ENCODE measurements at places on chromosomes 2 and 18.

DNA sequence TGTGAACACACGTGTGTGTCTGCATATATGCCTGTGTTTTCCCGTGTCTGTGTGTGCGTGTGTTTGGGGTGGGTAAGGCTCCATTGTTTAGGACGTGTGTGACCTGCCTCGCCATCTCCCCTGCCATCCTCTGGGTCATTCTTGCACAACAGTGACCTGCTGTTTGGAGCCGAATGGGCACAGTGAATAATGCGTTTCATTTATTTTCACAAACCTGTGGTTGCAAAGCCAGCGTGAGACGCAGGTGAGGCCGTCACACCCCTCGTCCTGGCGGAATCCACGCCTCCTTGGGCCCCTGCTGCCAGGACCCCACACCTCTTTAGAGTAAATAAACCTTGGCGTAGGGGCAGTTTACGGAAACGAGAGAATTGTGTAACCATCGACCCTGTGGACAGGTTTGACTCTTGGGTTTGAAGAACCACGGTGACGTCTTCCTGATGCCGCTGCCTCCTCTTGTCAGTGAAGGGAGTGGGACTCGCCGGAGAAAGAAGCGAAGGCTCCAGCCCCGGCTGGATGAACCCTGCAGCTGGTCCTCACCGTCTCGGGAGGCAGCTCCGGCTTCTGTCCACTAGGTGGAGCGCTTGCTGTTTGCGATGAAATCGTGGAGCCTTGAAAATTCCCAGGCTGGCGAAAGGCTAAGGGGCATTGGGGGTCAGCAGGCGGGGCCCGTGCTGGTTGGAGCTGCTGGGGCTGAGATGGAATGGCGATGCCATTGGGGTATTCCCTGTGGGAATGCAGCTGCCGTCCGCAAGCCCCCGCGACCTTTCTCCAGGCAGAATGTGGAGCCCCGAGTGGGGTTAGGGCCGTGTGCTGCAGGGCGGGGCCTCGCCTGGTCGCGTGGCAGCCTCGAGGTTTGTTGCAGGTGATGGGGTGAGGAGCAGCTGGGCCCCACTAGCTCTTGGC lies 81.1 kb downstream of the RTP5 start:
- peak; percentile 95 for DNase-seq

GRCh38 chr2:127707890-127708648 lies 6.8 kb downstream of the SFT2D3 start:
- DNase-seq, result no peak

GRCh38 chr2:22283436-22283835 lies 1101.5 kb upstream of the KLHL29 start:
- no peak for DNase-seq

GRCh38 chr18:63882333-63883141 lies 5.0 kb upstream of the SERPINB2 start:
- DNase-seq, result no peak

DNA sequence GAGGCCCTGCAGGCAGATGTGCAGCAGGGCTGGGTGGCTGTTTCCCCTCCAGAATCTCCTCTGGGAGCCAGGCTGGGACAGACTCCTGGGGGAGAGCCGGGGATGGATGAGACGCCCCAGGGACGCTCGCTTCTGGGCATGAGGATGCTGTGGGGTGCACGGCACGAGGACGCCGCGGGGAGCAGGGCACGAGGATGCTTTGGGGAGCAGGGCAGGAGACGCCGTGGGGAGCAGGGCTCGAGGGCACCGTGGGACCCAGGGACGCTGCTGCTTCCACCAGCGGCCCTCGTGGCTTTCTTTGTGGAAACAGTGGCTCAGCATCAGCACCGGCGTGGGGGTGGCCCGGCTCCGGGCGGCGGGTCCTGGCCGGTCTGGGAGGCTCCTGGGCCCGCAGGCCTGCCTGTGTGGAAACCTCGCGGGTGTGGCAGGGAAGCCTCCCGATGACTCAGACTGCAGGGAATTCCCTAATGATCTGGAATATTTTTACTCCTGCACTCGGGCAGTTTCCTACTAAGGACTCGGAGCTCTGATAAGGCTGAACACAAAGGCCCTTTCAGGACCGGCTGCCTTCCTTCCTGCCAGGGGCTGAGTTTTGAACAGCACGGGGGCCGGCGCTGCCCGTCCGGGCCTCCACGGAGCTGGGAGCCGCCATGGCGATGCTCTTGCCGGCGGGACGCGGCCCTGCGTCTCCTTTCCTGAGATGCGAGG lies 62.6 kb downstream of the NFATC1 start:
- DNase-seq, result peak; percentile 72

GRCh38 chr2:101300164-101300563 lies 8.3 kb downstream of the RNF149 start:
- DNase-seq, result no peak

DNA sequence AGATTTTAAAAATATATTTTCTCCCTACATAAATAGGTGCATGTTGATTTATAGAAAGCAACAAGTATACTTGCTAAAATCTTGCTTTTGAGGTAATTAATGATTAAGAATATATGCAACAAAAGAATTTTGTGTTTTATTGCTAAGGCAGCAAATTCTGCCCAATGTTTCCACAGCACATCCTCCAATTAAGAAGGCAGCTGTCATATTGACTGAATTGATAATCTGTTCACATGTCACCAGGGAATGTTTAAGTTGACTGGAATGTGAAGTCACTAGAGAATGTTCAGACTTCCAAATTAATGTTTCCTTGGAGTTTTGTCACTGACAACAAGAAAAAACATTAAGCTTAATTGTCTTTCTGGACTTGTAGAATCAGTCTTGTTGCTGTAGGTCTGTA lies 1602.7 kb upstream of the SLC39A10 start:
- DNase-seq, result no peak

DNA sequence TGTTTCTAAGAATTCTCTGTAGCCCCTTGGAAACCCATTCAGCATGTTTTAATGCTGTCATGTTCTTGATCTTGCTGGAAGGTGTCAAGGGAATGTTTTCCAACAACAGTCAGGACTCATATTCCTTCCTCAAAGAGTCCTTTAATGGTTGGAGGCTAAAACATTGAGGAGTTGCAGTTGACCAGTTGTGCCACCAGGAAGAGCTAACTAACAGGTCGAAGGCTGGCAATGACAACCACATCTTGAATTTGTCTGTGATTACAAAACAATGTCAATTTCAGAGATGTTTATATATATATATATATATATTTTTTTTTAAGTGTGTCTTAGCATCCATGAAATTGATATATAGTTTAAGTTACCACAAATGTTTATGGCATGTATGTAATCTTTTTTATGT lies 151.5 kb downstream of the INO80D start:
- no peak for DNase-seq

DNA sequence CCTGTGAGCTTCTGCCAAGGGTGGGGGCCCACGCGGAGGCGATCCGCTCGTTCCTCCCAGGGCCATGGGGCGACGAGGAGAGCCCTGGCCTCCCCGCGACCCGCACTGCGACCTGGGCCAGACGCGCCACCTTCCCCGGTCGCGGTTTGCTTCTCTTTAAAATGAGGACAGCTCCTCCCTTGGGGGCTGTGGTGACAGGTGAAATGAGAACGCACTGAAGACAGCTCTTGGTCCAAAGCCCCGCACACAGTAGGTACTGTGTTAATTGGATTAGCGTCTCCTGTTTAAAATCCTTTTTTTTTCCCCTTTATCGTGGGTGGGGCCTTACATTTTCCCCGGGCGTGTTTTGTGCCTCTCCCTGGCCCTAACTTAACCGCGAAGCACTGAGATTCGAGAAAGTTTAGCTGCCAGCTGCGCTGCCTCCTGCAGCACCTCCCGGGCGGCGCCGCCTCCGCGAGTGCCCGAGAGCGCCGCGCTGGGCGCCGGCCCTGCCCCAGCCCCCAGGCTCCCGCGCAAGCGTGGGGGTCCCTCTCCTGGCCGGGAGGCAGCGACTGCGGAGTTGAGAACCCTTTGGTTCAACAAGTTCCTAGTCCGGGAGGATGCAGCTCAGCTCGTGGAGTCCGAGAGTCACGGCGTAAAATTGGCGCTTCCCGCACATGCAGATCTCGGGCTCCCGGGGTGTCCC lies 1.1 kb downstream of the HPCAL1 start:
- DNase-seq, result peak; percentile 41

- DNase-seq, result no peak
These were observed 63.3 kb downstream of the RPIA start for GRCh38 chr2:88754585-88755320.

DNA sequence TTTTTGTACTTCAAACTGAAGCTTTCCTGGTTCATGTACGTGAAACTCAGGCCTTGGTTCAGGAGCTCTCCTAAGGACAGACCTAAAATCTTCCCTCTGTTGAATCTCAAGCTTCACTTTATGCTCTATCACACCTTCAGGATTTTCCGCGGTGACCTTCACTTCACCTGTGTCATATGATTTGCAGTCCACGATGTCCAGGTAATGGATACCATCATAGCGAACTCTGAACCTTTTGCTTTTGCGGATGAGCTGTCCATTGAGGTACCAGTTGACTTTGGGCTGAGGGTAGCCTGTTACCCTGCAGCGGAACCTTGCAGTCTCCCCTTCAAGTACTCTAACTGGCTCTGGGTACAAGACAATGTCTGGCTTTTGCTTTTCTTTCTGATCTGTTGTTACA lies 31.2 kb downstream of the TTN start:
- DNase-seq, result no peak

- DNase-seq, result no peak
These were observed 483 bp downstream of the TRAPPC8 start for GRCh38 chr18:31942291-31942998.

DNA sequence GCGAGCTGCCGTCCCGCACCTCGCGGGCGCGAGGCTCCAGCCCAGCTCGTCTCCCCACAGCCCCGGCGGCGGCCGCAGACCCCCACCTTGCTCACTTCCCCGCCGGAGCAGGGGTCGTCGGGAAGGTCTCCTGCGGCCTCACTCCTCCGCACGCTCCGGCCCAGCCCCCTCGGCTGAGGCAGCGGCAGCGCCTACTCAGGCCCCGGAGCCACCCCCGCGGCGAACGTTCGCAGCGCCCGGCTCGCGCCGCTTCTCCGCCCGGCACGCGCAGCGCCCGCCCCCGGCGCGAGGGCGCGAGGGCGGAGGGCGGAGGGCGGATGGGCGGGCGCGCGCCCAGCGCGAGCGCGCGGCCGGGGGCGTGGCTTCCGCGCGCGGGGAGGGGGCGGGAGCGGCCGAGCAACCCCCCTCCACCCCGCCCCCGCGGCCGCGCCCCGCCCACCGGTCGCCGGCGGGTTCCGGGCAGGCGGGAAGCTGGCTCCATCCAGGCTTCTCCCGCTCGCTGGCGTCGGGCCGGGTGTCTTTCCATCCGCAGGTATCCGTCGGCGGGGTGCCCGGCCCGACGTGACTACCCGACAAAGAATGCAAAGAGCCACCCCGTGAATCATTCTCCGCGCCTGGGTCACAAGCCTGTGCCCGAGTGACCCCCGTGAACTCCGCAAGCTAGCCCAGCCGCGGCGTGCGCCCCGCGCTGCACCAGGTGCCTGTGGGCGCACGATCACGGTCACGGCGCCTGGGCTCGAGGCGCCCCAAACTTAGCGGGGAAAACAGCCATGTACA lies at the start of gene DTNB:
Gene DTNB, minus strand, starts transcription at position 278 of the 777 bp plus-strand sequence. CDS start 20,917 bp downstream, outside the sequence.
- DNase-seq, result peak; percentile 68

GRCh38 chr2:217456016-217456415 lies 546.8 kb downstream of the TNS1 start:
- no peak for DNase-seq

DNA sequence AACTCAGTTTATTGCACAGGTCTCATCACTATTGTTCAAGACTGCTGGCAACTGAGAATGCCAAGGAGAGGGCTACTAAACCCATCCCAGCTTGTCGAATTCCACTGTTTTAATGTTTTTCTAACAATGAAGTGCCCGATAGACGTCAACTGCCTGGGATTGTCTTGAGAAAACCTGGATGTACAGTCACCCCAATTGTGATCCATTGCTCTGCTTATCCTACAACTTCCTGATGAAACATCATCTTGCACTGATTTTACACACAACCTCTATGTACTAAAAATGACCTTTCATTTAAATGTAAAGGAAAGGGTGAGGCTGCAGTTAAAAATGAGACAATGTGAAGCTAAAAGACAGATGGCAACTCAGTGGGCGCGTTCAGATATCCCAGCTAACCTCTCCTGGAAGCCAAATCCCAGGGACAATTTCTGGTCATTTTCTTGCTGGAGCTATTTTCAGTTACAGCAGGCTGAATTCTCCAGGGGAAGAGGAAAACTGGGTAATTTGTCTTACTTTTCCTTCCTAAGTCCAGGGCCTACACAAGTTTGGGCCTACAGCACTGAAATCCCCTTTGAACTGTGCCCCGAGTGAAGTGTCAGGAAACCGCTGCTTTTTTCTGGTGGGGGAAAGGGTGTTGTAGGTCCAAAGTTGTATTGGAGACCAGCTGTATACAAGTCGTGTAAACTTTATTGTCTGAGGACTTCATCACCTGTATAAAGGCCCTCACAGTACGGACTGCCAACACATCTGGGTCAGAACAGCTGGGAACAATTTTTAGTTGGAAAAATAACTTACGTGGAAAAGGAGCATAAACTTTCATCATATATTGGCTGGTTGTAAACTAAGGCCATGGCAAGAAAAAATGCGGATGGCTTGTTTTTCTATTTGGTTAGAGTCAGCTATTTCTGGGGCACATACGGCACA lies 68.9 kb upstream of the LTBP1 start:
- no peak for DNase-seq

DNA sequence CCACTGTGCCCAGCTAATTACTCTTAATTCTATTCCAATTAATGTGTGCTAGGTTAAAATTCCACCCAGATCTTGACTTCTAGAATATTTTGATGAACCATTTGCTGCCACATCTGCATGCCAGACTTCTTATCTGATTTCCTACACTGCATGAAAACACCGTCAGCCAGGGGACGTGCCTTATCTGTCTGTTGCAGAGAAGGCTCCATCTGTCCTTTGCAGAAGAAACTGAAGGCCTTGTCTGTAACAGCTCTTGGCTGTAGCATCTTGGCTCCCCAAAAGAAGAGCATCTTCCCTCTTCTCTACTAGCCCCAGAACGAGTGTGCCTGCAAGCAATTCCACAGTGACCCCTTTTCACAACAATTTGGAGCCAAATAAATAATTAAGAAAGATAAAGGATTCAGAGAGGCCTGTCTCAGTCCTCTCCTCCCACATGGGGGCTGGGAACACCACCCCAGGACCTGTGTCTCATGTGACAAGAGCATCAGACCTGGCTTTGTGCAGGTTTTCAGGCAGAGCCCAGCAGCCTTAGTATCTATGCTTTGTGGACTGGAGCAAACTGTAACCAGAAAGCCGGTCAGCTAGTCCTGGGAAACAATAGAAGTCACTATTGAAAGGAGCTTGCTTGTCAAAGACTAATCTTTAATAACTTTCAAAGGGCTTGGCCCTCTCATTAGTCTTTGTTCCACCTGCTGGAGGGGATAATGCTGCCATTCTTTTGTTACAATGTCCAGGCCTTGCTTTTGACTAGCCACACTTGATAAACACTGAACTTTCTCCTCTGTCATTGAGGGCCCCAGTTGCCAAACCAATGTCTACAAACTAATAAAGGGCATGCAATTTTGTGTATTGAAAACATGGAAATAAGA lies 84.0 kb upstream of the NEUROD1 start:
- no peak for DNase-seq
